Hippocampal formation (tissue), 2 donors: ENCODE measurements at places on chromosomes 7 and 10.

DNA sequence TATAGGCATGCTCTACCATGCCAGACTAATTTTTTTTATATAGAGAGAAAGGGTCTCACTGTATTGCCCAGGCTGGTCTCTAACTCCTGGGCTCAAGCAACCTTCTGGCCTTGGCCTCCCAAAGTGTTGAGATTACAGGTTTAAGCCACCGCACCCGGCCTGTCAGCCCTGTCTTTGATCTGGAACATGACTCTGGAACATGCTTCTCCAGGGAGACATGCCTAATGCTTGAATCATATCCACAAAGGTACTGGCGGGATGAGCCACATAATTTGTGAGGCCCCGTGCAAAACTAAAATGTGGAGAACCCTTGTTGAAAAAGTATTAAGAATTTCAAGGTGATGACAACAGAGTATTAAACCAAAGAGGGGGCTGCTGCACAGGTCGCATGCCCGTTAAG, 282.8 kb downstream of the ARHGAP12 start:
- DNase-seq: no peak

DNA sequence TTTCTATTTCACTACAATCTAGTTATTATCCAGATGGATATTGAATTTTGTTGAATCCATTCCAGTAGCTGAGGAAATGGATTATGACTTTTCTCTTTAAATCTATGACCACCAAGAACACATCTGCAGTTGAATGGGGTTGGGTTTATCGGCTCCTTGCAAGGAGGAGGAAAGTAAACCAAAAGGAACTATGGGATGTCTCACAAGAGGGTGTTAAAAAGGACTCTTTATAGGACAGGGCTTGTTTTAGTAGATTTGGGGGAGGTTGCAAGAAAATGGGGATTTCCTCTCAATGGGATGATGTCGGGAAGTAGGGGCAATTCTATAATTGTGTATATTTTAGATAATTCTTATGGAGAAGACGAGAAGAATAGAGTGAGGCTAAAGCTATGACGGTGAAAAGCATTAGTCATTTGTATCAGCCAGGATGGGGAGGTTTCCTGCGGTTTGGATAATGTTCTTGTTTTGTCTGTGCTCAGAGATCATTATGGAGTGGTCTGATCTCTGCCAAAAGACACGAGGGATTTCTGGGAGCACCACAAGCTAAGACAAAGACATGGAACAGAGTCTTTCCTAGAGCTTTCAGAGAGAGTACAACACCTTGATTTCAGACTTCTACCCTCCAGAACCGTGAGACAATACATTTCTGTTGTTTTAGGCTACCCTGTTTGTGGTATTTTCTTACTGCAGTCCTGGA, 5.3 kb upstream of the LRRC61 start:
- no peak for DNase-seq

GRCh38 chr7:46909601-46910051, 672.3 kb downstream of the TNS3 start:
- no peak for DNase-seq

- no peak for DNase-seq
Measured at GRCh38 chr10:66639371-66639770, 286.5 kb upstream of the LRRTM3 start.

DNA sequence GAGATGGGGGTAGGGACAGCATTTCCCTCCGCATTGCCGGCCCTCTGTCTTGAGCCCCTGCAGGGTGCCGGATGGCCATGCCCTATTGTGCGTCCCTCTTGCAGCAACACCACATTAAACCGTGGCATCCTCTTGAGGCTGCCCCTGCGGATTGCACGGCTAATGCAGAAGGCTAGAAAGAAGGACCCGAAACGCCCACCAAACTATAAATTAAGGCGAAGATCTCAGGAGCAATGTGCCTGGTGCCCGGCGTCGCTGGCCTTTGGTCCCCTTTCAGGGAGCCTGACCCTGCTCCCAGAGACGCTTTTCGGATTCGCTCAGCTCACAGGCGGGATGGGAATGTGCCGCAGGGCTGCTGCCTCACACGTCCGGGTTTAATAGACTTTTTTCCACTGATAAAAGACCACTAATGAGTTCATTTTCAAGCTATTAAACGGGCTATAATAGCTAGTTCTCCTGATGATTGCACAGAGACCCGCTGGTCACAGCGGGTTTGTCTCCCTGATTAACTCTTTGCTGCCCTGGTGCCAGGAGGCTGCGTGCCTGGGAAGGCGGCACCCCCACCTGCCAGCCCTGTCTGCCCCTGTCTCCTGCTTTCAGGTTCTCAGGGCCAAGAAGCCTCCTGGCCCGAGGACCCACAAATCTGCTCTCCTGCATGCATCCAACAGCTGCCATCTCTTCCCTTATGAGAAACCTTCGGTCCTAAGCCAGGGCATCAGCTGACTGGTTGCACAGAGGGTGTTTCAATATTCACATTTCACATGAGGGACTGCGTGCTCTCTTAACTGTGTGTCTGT, 128.3 kb downstream of the ADARB2 start:
- no peak for DNase-seq
